ENCODE measurements at places on chromosomes 11 and 22.

- DNase-seq, result no peak
Observed at GRCh38 chr11:105636496-105636895, 26.6 kb downstream of the GRIA4 start.

DNA sequence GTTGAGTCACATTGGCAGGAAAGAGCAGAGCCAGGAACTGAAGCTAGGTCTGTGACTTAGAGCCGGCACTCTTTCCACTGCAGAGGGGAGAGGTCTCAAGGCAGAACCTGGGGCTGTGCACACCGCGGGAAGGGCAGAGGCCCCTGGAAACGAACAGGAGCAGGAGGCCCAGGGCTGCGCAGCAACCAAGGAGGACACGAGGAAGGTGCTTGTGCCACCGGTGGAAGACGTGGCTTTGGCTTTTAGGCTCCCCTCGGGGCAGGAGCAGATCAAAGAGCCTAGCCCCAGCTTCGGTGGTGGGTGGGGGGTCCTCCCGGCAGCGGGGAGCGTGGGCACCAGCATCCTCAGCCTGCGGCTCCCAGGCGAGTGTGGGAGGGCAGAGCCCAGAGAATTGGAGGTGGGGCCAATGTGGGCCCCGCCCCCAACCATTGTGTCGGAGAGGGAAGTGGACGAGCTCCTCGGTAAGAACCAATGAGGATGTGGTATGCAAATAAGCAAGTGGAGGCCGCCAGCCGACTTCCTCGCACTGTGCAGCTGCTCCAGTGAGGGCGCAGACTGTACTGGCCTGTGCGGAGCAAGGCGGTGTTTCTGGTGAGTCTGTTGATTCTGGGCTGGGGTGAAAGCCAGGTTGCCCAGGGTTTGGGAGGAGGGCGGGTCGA lies at the start of gene CCDC116:
Gene CCDC116 (plus strand): TSS at position 524 of the 659 bp plus-strand sequence. CDS start 422 bp downstream, outside the sequence.
- DNase-seq, result no peak

GRCh38 chr22:39915295-39915726 lies 14.4 kb downstream of the GRAP2 start:
- DNase-seq, result no peak

- no peak for DNase-seq
Observed at GRCh38 chr11:57493507-57494503, 21.7 kb downstream of the SLC43A1 start.

DNA sequence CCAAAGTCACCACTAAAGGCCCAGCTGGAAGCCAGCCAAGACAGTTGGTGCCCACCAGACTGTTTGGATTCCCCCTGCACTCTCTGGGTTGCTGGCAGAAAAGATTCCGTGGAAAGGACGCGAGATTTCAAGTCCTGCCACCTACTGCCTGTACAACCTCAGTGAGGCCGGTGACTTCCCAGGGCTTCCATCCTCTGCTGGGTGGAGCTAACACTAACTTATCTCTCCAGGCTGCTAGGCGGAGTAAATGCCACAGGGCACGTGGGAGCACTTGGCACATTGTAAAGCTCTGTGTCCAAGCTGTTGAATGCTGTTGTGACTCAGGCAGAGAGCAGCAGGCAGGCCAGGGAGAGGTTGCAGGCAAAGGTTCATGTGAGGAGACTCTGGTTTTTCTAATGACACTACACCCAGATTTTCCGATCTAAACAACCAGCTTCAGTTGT lies 50.9 kb upstream of the CDON start:
- no peak for DNase-seq

GRCh38 chr11:9506489-9507276 lies 45.9 kb downstream of the ZNF143 start:
- peak; percentile 47 for DNase-seq

DNA sequence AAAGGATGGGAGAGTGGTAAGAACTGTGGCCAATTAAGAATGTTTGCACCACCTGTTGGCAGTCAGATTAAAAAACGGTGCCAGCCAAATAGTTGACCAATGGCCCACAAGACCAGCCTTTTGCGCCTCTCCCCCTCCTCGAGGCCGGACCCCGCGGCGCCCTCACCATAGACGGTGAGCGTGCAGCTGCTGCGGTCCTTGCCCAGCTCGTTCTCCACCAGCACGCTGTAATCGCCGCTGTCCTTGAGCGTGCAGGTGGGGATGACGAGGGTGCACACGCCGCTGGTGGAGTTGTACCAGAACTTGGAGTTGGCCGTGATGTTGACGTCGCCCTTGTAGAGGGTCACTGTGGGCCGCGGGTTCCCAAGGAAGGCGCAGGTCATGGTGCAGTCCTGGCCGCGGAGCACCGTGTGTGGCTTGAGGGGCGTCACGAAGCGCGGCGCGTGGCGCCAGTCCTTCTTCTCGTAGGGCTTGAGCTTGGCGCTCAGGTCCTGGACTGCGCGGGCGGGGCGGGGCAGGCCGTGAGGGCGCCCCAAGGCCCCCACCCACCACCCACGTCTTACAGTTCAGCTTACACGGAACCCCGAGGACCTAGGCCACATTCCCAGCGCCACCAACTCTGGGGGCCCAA lies 7.2 kb downstream of the TMEM86A start:
- no peak for DNase-seq

- no peak for DNase-seq
Observed at GRCh38 chr11:91749251-91749650, 475.4 kb upstream of the FAT3 start.

DNA sequence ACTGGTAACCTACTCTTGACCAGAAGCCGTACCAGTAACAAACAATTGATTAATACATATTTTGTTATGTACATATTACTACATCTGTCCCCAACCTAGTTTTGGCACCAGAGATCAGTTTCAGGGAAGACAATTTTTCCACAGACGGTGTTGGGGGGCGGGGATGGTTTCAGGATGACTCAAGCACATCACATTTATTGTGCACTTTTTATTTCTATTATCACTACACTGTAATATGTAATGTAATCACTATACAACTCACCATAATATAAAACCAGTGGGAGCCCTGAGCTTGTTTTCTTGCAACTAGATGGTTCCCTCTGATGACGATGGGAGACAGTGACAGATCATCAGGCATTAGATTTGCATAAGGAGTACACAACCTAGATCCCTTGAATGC lies 15.5 kb downstream of the DGCR8 start:
- no peak for DNase-seq

GRCh38 chr11:13378316-13378715 lies 84.7 kb downstream of the BTBD10 start:
- DNase-seq, result no peak

DNA sequence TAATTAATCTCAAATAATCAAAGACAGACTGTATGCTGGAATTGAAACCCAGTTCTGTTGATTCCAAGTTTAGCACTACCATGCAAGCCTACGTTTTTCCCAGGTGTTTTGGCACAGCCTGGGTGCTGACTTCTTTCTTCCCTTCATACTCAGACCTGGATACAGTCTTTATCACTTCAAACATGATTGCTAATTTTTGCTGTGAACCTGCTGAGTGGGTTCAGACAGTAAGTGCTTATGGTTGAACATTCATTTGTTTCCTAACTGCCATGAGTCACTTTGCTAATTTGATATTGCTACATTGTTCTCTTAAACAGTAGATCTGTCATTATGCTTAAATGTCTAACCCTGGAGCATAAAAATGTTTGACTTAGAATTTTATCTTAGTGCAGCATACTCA lies 12.2 kb downstream of the PAAF1 start:
- no peak for DNase-seq

- DNase-seq, result no peak
Observed at GRCh38 chr22:21921729-21922128, 30.9 kb downstream of the PPM1F start.

- no peak for DNase-seq
Observed at GRCh38 chr22:37186228-37186996, 1.6 kb downstream of the C1QTNF6 start.

DNA sequence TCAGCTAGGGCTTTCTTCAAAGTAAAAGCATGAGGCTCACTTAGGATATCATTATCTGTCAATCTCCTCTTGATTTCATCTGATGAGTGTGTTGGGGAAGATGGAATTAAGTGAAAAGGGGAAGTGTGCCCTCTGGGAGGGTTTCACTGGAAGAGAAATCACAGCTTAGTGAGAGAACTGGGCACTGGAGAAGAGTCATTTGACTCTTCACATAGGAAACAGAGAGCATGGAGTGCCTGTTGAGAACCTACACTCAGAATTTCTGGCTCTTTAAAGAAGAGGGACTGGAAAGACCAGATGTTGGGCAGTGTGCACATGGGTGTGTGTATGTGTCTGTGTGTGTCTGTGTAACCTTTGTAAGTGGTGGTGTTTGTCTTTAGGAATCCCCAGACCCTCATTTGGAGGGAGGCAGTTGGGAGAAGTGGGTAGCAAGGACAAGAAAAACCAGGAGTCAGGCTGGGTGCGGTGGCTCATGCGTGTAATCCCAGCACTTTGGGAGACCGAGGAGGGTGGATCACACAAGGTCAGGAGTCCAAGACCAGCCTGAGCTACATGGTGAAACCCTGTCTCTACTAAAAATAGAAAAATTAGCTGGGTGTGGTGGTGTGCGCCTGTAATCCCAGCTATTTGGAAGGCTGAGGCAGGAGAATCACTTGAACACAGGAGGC lies 10.0 kb downstream of the STX3 start:
- no peak for DNase-seq

GRCh38 chr22:38762551-38762983 lies 6.8 kb upstream of the SUN2 start:
- DNase-seq, result no peak

- DNase-seq, result no peak
Observed at GRCh38 chr11:8712506-8712905, 29.9 kb downstream of the RPL27A start.

- DNase-seq, result no peak
Observed at GRCh38 chr11:2924381-2924780, 4.8 kb downstream of the PHLDA2 start.

GRCh38 chr11:19725379-19726079 lies 12.9 kb downstream of the NAV2 start:
- DNase-seq, result no peak

GRCh38 chr11:44189986-44190882 lies 94.8 kb downstream of the EXT2 start:
- no peak for DNase-seq

DNA sequence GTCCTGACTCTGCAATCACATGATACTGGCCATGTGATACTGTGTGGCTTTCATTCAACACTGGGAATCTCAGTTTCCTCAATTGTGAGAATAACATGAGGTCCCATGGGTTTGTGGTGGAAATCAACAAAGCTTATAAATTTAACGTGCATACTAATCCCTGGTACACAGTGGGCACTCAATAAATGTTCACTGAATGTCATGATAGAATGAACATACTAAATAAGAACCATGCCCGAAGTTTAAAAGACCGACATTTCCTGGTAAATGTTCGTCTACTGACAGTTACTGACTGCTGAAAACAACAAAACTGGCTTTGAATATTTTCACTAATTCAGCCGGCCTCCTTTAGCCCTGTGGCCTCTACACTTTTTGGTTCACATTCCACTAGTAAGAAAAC lies 62.3 kb upstream of the CCT8L2 start:
- no peak for DNase-seq

DNA sequence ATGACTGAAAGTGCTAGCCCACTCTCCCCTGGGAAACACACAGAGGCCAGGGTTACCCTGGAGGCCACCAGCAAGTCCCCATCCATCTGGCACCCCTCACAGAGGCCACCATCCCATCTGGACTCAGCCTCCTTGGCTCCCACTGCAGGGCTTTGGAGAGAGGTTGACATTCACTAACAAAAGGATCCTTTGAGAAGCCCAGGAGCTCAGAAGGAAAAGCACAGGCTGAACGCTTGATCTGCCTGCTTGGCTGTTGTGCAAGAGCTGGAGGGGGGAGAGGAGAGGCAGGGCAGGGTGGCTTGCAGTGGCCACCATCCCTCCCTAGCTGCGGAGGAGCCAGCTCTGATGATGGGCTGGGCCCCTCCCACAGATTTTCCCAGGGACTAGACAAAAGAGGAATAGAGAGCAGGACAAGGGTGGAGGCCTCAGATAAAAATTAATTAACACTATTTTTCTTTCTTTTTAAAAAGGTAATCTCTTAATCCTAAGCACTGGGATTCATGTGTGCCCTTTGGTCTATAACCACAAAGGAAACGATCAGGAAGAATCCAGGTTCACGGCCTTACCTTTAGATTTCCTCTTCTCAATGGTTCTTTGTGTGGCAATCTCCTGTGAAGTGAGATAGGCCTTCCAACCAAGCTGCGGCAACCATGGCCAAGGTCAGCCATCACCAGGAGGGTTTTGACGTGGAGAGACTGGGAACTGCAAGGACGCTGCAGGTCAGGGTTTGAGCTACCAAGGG lies 154.7 kb downstream of the BARX2 start:
- no peak for DNase-seq

- no peak for DNase-seq
Observed at GRCh38 chr11:94447149-94447548, 45.9 kb upstream of the GPR83 start.

- no peak for DNase-seq
Observed at GRCh38 chr22:47354668-47355387, 592.4 kb downstream of the TBC1D22A start.

DNA sequence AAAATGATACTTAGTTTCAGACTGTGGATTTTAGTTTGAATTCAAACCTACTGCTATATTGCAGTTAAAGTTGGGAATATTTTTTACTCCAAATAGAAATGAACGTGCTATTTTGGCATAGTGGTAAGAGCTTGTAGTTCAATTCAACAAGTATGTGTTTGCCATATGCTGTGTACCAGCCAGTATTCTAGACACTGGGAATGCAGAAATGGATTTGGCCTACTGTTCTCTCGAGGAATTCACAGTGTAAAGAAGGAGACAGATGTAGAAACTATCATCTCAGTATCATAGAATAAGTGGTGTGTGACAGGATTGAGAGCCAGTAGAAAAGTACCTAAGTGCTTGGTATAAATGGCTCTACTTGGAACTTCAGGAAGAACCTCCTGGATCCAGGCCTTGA lies 80.4 kb downstream of the ATXN10 start:
- DNase-seq, result no peak

DNA sequence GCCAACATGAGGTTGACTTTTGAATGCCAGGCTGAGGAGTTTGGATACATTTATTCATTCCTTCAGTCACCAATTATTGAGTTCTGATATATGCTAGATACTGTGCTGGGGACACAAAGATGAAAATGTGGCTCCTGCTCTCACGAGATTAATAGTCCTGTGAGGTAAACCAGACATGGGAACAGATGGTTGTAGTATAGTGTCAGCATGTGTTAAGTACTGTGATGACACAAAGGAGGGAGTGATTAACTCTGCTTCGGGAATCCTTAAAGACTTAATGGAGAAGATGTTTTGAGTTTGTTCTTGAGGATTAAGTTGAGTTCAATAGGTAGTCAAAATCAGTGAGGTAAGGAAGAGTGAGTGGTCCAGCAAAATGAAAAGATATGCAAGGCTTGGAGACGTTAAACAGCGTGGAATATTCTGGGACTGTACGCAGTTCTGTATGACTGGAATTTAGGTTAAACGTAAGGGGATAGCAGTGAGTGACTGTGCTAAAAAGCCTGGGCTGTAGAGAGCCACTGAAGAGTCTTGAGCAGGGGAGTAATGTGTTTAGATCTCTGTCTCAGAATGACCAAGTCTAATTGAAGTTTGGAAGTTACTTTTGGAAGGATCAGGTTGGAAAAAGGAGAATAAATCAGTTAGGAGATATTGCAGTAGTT lies 11.8 kb downstream of the RNF121 start:
- no peak for DNase-seq

Measured in NCI-H2107 (cell line).